NCI-H2081 treated with DMSO at 0.1 percent for 48 hours (cell line): ENCODE measurements at places on chromosomes 2 and 18.

DNA sequence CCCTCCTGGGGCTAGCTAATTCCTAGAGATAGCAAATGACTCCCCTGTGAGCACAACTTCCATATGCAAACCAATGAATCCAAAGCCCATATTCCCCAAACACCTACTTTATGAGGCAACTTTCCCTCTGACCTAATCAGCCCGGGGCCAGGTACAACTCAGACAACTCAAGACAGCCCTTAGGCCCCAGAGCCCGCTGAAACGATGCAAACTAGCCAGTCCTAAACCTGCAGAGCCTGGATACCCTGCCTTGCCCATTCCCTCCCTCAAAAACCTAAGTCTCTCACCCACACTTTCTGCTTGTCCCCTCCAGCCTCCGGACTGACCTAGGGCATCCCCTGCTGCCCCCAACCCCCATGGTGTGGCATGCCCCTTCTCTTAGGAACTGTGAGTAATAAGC is 142.8 kb downstream of the ACTR3 start:
- DNase-seq, result no peak

GRCh38 chr18:49717617-49718016 is 95.7 kb downstream of the ACAA2 start:
- DNase-seq, result no peak

GRCh38 chr18:79309614-79310358 is 85.9 kb upstream of the NFATC1 start:
- DNase-seq, result no peak

GRCh38 chr18:37543321-37543720 is 22.3 kb downstream of the CELF4 start:
- DNase-seq, result no peak

- no peak for DNase-seq
Measured at GRCh38 chr2:38045811-38046210, 30.1 kb downstream of the CYP1B1 start.

DNA sequence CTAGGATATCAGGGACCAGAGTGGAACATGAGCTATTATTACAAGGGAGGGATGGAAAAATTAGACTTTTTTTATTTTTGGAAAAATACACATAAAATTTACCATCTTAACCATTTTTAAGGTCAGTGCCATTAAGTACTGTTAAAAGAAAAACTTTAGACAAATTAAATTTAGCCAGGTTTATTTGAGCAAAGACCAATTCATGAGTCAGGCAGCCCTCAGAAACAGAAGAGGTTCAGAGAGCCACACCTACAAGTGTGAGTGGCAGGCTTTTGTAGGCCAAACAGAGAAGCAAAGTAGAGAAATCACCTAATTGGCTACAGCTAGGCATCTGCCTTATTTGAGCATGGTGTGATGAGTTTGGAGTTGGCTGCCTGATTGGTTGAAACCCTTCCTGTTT is 301.3 kb upstream of the RAB12 start:
- no peak for DNase-seq

- no peak for DNase-seq
Measured at GRCh38 chr2:196247976-196248280, 76.5 kb upstream of the STK17B start.

- no peak for DNase-seq
Measured at GRCh38 chr2:214740867-214741395, 68.6 kb downstream of the BARD1 start.
